ENCODE measurements at places on chromosomes 6 and 20.
A peak's percentile ranks its signal among the peaks of the same experiment; 100 is the strongest.

GRCh38 chr6:139449611-139450000 lies 75.2 kb upstream of the CITED2 start:
- no peak for DNase-seq

DNA sequence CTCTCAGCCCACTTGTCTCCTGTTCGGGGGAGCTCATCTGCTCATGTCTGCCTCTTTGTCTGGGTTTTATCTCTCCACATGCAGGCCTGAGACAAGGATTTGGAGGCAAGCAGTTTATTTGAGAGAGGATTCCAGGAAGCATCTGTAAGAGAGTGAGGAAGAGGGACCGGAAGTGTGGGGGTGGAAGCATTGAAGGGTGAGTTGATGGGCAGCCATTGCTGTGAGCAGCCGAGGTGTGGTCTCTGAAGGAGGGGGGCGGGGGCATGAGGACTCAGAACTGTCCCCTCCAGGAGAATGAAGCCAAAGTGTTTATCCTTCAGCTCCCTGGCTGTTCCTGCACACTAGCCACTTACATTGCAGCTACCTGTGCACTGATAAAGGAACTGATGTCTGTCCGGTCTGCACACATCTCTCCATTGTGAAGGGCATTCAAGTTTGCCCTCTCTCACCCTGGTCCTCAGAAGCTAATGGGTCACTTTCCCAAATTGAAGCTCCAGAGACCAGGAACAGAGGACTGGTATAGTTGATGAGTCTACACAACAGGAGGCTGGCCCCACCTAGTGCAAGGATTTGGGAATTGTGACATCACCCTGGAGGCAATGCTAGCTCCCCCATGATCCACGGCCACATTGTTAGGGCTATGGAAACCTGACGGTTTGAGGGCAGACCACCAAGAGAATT lies 100.5 kb upstream of the FOXA2 start:
- DNase-seq = peak; percentile 69

DNA sequence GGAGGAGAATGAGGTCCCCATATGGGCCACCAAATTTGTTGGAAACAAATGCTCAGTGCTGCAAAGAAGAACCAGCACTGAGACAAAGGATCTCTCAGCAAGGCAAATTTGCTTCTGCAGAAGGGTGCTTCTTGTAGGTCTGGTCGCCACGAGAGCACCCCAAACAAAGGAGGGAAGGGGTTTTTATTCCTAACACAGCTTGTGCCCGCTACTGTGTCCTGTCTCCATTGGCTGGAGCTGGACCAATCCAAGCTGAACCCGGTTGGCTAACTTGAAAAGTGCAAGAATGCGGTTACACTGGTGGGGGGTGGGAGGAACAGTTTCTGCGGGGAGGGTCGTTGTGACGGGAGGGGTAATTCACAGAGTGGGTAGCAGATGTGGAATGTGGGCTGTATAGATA lies 54.1 kb upstream of the TULP1 start:
- no peak for DNase-seq

- peak; percentile 52 for DNase-seq
These were observed 76.6 kb upstream of the PROKR2 start for GRCh38 chr20:5393218-5393870.

DNA sequence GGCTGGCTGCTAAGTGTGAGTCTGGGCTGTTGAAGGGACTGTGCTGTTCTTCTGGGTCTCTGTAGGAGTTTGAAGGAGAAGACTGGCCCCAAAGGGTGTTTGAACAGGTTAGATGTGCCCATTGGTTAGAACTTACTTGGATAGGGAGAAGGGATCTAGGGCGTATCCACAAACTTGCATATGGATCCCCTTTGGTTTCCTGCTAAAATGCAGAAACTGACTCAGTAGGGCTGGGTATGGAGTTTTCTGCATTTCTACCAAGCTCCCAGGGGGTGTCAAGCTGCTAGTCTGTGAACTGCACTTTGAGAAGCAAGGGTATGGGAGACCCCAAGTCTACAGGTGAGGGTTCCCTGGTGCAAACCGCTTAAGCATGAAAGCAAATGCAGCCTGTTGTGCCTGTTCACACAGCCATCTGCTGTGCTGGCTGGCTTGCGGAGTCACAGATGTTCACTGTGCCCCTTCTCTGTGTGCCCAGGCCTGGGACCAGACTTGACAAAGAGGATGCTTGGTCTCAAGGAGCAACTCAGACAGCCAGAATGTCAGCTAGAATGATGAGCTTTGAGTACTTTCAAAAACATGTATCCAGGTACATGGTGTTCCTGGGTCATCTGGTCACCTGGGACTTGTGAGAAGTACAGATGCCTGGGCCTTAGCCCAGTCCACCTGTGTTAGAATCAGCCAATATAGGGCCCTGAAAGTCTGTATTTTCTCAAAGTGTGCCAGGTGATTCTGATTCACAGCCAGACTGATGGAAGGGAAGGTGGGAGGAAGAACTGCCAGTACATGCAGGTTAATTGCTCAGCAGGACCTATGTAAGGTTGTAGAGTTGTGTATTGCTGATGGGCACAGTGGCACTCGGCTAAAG lies 7.4 kb downstream of the PPP1R16B start:
- DNase-seq = peak; percentile 46

DNA sequence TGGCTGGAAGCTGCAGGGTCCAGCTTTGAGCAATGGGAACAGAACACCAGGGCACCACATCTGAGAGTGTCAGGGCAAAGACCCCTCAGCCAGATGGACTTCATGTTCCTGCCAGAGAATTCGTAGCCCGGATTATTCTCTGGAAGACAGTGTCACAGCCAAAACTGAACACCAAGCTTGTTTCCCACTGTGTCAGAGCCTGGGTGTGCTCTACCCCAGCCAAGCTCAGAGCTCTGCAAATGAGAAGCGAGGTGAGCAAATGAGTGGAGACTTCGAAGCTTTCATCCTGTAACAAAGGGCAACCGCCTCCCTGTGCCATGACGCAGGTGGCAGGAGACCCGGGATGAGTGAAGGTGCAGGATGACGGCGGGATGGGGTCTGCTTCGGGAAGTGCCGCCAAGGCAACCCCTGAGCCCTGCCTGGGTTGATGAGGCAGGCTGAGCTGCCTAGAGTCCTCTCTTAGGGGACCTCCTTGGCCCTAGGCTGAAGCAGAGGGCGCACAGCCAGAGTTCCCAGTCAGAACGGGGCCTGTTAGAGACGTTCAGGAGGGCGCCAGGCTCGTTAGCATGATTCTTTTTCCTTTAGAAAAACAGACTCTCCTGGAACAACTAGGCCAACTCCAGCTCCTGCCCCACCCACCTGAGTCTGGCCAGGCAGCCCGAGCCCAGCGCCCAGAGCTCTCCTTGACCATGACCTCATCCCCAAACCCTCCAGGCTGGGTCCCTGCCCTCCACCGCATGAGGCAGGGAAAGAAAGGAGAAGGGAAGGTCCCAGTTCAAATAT lies 187.7 kb downstream of the SOD2 start:
- no peak for DNase-seq

DNA sequence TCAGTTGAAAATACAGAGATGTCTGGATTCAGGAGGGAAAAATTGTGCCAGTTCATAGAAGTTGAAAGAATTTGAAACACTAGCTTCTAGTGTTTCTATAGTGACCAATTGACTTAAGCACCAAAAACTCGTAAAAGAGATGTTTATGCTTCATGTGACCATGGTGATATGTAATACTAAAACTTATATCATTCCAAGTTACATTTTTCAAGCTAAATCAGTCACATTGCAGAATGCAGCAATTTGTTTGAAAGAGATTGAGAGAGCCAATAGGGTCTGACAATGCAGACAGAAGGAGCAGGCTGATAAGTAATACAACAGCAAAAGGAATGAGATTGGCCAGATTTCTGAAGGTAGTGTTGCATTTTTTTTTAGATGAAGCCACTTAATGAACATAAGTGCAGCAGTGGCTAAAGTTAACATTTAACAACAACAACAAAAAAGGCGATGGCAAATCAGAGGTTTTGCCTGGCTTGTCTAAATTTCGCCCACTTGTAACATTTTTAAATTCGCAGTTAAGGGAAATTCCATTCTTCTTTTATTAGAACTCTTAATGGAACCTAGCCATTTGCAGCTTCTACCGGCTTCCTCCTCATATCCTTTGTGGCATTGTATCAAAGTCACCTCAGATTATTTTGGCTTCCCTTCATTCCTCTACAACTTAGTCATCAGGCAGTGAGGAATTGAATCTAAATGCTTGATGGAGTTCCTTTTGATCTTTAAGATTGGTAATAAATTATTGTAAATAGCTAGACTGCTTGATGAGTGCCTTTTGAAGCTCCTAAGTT lies 484.0 kb upstream of the SOX4 start:
- DNase-seq = peak; percentile 42

DNA sequence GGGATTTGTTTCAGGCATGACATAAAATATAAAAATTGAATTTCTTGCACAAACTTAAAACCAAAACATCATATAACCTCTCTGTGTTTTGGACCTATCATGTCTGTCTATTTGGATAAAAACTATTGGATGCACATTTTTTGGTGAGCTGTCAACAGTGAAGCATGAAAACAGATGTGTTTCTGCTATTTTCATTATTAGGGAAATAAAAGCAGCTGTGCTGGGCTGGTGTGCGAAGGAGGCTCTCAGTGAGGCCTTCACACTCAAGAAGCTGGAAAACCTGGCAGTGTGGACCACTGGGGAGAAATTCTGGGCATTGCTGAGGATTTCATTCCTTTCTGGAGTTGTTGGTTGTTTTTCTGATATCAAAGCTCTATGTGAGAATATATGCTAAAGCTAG lies 395.3 kb downstream of the GJA1 start:
- DNase-seq = no peak

DNA sequence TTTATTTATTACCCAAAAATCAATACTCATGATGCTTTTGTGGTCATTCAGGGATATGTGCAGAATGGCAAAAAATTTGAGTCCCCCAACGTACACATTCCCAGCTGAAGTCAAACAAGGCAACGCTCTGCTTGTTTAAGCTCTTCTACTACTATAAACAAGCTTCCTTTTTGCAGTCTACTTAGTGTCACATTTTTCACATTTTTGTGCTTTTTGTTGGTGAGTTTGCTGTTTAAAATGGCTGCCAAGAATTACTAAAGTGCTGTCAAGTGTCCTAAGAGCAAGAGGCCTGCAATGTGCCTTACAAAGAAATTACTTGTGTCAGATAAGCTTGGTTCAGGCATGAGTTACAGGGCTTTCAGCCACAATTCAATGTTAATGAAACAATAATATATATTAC lies 2.1 kb downstream of the WFDC8 start:
- no peak for DNase-seq

- no peak for DNase-seq
These were observed 93.7 kb upstream of the EDN1 start for GRCh38 chr6:12196326-12196936.

- peak; percentile 83 for DNase-seq
These were observed 54.8 kb upstream of the KCNG1 start for GRCh38 chr20:51077686-51078060.

DNA sequence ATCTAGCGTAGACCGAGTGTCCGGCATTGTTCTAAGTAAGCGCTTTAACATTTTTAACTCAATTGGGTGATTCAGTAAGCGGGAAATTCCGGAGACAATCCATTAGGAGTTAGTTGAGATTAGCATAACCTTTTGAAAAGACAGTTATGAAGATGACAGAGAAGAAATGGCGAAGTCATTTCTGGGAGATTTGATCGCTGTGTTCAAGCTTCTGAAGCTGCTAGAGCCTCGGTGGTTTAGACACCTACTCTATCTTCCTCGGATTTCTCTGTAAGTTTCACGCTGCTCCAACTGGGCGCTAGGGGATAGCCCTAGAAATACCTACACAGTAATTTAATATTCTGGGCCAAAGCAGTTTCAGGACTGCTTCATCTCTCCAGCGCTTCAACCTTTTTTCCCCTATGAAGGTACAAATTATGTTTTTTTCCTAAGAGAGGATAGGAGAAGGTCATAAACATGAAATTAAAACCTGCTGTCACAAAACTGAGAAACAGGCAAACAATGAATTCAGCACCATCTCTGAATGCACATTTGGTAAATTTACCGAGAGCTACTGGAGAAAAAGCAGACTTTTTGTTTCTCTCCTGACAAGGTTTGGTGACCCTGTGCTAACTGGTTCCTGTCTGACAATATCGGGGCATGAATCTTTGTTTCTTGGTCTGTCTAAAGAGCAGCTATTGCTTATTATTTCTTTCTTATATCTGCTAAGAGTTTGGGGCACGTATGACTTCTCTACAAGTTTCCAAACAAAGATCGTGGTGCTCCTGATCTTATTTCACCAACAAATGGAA lies 22.4 kb downstream of the ZNF311 start:
- DNase-seq = peak; percentile 31

DNA sequence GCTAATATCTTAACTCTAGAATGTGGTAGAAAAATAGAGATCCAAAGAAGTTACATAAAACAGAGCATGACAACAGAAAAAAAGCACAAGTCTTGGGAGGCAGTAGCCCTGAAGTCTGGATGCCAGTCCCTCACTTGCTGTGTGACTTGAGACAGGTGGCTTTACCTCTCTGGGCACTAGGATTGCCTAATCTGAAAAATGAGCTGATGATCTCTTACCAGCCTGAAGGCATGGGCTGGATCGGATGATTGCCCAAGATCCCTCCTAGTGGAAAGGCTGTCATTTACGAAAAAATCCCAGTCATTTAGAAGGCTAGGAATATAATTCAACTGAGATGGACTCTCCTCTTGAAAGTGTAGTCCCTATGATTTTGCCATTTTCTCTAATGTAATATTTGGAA lies 10.9 kb upstream of the GCM1 start:
- DNase-seq = peak; percentile 56

DNA sequence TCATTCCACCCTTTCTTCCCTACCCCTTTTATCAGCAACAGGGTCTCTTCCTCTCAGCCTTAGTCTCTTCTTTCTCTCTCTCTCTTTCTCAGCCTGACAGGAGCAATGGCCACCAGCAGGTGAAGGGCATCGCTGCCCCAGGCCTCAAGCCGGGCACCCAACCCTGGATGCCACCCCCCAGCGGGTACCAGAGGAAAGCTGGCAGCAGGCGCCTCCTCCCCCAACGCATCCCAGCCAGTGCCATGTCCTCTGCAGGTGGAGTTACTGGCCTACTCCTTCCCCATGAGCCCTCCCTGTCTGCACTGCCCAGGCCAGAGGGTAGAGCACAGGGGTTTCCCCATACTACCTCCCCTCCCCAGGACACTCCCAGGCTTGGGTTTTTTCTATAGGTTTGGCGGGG lies 32.2 kb downstream of the EIF2S2 start:
- no peak for DNase-seq

DNA sequence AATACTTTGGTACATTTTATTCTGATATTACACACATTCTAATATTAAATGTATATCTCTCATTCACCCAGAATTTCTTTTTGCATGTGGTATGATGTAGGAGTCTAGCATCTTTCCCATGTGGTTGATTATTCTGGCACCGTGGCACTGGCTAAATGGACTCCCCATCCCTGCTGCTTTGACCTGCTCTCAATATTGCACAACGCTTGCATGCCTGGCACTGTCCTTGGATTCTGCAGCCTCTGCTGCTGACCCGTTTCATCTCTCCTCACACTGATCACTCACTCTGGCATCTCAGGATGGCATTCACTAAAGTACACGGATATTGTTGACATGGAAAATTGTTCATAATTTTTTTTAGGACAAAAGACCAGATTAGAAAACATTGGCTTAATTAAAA lies 11.5 kb upstream of the DACT2 start:
- DNase-seq = no peak
